ENCODE measurements at places on chromosomes 11 and 22.

DNA sequence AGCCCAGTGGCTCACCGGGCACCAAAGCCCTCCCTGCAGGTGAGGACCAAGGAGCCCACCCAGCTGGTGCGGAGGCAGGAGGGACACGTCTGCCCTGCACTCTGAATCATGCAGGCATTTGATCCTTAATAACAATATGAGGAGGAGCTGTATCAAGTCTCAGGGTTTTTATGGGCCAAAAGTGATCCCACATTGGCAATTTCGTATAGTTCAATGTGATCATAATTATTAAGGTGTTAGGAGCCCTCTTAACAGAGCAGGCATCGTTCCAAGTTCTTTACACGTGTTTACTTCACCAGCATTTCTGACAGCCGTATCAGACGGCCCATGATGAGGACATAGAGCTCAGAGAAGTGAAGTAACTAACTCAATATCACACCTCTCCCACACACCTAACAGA lies 91.9 kb upstream of the PRR5 start:
- no peak for DNase-seq

DNA sequence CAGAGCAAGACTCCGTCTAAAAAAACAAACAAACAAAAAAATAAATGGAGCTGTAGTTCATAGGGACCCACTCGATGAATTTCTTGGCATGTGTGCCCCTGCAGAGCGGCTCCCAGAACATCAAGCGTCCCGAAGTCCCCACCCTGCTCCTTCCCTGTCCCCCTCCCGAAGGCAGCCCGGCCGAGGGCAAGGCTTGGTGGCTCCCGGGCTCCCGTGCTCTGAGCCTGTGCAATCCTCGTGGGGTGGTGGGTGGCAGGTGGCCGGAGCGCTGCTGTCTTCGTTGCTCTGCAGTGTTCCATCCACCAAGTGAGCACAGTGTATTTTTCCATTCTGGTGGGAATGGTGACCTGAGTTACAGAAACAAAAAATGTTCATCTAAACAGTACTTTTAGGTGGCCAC lies 33.5 kb upstream of the GAL start:
- DNase-seq, result no peak

- no peak for DNase-seq
Measured at GRCh38 chr11:13221722-13222121, 55.9 kb upstream of the BMAL1 start.

- peak; percentile 49 for DNase-seq
Measured at GRCh38 chr11:115170133-115170815, 333.9 kb downstream of the CADM1 start.

GRCh38 chr11:45145379-45146071 lies 914 bp upstream of the PRDM11 start:
- DNase-seq, result no peak

DNA sequence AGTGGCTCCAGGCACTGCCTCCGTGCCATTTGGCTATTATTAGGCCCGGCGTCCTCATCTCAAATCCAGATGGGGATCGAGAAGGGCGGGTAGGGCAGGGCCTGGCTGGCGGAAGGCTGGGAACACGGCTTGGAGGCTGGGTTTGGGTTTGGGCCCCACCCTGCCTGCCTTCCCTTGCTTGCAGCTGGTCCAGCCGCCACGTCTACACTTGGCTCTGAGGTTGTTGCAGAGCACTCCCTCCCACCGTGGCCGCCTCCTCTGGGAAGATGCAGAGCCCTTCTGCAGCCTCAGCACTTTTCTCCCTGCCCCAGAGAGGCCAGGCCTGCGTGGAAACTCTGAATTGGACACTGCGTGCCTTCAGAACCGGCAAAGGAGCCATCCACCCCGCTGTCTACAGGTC lies 5.2 kb upstream of the SMTN start:
- DNase-seq, result no peak

- DNase-seq, result no peak
Measured at GRCh38 chr22:49086606-49087157, 741.0 kb downstream of the BRD1 start.

DNA sequence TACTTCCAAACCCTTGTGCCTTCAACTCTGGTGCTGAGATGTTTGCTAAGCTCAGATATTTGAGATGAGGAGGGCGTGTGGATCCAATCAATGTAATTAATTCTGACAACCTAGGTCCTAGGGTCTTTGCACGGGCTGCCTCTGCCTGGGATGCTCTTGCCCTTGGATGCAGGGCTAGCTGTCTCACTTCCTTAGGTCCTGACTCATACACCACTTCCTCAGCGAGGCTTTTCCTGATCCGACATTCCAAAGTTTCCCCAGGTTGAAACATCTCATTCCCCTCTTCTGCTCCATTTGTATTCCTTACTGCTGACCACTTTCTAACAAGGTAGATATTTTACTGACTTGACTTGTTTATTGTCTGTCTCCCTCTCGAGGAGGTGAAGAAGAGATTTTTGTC lies 43.0 kb upstream of the NTM start:
- DNase-seq, result no peak

DNA sequence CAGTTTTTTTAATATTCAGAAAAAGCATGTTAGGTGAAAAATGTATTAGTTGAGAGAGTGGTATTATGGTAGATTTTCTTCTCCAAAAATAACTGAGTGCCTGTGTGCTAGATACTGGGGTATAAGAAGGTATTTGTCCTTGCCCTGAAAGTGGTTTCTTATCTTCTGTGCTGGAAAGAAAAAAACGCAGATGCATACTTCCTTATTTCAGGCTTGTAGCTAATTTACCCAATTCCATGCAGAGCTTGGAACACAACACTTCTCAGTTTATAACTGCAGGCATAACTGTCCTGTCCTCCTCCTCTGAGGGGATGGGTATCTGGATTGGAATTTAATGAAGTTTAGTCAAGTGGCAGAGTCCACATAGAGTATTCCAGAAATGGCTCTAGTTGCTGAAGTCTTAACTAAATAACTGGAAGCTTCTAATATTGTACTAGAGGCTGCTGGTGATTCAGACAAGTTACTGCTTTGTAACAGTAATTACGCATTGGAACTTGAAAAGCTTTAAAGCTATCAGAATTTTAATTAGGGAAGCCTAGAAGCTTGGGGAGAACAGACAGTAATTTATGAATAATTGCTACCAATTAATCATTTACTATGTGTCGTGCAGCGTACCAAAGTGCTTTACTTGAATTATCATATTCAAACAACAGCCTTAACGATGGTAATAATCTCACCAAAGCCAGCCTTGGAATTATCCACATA lies 12.7 kb upstream of the C11orf91 start:
- DNase-seq, result no peak

GRCh38 chr11:27315836-27316235 lies 47.2 kb downstream of the CCDC34 start:
- no peak for DNase-seq

DNA sequence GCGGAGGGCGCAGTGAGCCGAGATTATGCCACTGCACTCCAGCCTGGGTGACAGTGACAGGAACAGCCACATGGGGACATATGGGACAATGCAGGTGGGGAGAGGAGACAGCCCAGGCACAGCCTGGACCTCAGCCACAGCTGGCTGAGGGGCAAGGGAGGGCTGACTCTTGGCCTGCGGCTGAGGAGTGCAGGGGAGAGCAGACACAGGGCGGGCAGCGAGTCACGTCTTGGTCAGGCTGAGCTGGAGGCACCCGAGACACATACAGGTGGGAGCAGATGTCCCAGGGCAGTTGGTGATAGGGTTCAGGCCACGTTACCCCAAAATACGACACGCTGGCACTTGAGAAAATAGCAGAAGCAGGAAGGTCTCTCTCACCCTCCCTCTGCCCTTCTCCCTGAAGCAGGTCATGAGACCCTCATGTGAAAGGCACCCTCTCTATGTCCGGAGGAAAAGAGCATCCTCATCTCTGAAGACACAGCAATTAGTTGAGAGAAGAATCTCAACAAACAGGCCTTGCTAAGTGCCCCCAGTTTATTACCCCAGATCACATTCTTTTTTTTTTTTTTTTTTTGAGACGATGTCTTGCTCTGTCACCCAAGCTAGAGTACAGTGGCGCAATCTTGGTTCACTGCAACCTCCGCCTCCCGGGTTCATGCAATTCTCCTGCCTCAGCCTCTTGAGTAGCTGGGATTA lies 10.5 kb downstream of the KIAA0930 start:
- no peak for DNase-seq
